CD4-positive, alpha-beta T cell treated with Interleukin-17A for 1 hour (primary cell): ENCODE measurements at places on chromosomes 2 and 18.

GRCh38 chr2:178163911-178164310 is 30.4 kb upstream of the OSBPL6 start:
- DNase-seq, result no peak

- DNase-seq, result no peak
Measured at GRCh38 chr18:67428805-67429204, 87.7 kb downstream of the DSEL start.

DNA sequence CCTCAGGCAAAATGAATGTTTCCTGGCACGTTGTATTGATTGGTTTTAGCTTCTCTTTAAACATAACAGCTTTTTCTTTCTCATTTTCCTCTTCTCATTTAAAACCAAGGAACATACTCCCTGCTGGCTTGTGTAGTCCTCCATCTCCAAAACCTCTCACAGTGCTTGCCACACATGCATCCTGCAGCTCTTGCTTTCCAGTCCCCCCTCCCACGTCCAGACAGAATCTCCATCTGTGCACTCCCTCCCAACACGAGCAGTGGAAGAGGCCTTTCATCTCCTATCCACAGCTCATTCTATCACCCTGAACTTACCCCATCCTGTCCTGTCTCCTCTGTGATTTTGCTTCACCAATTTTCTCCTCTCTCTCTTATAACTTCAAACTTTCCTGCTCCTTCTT is 99.6 kb upstream of the THSD7B start:
- DNase-seq, result no peak

DNA sequence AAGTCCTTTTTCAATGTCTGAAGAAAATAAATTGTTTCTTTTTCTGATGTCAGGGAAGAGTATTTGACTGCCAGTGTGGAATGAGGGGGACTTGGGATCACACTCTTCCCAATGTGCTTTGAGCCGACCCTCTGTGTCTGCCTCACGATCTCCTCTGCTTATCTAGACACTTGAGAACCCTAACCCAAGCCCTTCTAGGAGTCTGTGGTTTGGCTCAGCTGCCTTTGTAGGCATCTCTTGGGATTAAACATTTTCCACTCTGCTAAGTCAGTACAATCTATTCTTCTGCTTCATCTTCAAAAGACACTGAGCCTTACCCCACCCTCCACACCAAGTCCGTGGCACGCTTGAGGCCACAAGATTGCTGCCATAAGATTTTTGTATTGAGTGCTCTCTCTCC is 19.4 kb downstream of the FAM110C start:
- DNase-seq, result no peak

DNA sequence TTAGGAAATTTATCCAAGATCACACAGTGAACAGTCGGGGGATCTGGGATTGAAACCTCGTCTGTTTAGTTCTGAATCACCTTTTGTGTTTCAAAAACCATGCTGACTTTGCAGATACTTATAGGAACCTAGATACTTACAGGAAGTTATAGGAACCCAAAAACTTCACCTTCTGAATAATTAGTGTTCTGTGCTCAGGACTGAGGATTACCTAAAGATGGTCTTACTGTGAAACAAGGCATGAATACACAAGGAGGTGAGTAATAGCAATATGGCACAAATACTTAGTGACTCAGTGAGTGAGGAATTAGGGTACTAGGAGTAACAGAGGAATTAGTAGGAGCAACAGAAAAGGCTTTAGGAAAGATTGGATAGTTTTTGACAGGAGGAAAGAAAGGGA is 145.5 kb downstream of the LRATD1 start:
- DNase-seq, result no peak

GRCh38 chr2:190838492-190838910 is 42.1 kb upstream of the GLS start:
- DNase-seq, result no peak

DNA sequence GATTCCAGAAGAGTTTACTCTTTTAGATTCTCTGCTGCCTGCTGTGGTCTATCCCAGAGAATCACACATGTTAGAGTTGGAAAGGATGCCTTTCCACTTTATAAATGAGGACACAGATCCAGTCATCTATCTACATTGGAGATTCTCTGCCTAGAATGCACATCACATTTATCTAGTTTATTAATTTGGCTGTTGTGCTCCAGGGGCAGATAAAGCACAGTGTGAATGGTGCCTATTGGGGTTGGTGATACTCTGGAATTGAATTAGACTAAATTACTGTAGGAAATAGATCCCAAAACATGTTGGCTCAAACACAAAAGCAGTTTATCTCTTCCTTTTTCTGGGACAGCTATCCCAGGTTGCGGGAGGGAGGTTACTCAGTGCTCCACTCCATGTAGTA is 14.9 kb downstream of the SIX2 start:
- DNase-seq, result no peak

DNA sequence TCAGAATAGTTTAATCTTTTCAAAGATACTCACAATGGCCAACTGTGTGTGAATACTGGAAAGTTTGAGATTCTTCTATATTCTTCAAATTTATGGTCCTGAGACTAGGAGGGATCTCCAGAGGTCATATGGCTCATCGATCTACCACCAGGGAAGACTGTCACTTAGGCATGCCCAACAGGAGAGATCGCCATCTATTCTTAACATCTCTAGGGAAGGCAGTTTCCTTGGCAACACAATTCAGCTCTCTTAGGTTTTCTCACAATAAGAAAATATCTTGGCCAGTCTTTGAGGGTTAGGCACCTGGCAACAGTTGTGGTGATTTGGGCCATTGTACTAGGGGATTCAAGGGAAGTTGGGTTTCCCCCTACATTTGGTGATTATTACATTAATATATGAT is 107.2 kb downstream of the GALNT3 start:
- DNase-seq, result no peak

- no peak for DNase-seq
Measured at GRCh38 chr18:55858661-55859515, 270.9 kb upstream of the TCF4 start.

DNA sequence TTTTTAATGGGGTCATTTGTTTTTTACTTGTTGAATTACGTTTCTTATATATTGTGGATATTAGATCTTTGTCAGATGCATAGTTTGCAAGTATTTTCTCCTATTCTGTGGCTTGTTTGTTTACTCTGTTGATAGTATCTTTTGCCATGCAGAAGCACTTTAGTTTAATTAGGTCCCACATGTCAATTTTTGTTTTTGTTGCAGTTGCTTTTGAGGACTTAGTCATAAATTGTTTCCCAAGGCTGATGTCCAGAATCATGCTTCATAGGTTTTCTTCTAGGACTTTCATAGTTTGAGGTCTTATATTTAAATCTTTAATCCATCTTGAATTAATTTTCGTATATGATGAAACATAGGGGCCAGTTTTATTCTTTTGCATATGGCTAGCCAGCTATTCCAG is 13.2 kb downstream of the PIKFYVE start:
- no peak for DNase-seq

DNA sequence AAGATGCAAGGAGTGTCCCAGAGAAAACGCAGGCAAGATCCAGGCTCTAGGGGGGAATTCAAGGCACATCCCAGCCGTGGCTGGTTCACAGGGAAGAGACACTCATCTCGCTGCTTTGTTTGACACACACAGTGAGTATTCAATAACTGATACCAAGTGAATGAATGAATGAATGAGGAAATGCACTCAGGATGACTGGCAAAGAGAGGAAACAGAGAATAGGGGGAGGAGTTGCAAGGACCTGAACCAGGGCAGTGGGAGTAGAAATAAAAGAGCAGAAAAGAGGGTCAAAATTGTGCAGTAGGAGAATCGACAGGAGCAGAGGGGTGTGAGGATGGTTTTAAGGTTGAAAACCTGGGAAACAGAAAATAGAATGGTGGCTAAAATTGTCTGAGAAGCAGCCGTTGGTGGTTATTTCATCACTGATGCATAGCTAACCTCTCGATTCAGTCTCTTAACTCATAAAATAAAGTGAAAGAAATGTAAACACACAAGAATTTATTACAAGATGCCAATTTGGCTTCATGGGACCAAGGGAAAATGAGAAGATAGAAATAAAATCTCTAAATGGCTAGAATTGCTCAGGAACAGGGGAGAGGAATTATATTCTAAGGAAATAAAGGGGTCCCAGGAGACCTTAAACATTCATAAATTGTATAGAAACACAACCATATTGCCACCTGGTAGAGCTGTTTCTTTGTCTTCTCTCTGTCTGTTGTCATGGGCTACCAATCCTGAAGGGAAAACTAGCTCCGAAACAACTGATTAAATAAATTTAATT is 63.9 kb upstream of the PHLPP1 start:
- DNase-seq, result no peak

GRCh38 chr2:78145395-78145996 is 623.3 kb upstream of the LRRTM4 start:
- no peak for DNase-seq

GRCh38 chr18:74899554-74899953 is 301.9 kb downstream of the ZNF407 start:
- DNase-seq, result no peak

- DNase-seq, result peak; percentile 55
Measured at GRCh38 chr18:21179590-21180220, 62.3 kb upstream of the GREB1L start.

DNA sequence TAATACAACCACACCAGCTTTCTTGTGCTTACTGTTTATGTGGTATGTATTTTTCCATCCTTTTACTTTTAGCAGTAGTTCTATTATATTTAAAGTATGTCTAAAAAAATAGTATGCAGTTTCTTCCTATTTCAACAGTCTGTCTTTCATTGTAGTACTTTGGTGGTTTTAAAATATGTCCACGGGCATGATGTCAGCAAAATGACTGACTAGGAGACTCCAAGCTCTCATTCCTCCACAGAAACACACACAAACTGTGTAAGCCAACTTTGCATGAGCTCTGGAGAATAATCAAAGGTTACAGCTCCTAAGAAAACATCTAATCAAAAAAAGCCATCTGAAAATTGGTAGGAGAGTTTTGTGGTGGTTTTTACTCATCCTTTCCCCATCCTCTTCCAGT is 56.1 kb downstream of the TEX51 start:
- no peak for DNase-seq
